ENCODE measurements at places on chromosomes 5 and 9. TPM values are rescaled to one million over a fixed set of nuclear protein-coding genes. Genes with fewer than 3 reads are reported as not detected.

IFNA21 gene
- not detected for total RNA-seq

SLC1A3 gene
- total RNA-seq, result not detected

KIF12 gene
- total RNA-seq, result not detected

BAAT gene
- not detected for total RNA-seq

SEPTIN8 gene
- total RNA-seq, result 31.1 TPM

MAMDC4 gene
- total RNA-seq, result 13.0 TPM

- peaks cover 26% of the 10 kb centered on the region for H3K4me1 ChIP-seq
- no peak within 1 kb of the TSS for H3K27ac ChIP-seq
- peaks cover 47% of the 10 kb centered on the region for H3K27me3 ChIP-seq
- DNase-seq, result peak; percentile 26
- peak within 1 kb of the TSS; percentile 27 for H3K4me3 ChIP-seq
Measured at GRCh38 chr9:34957492-34958410, at the start of gene PHF24. Gene PHF24 (plus strand): TSS chr9:34958285. CDS start chr9:34971299, 13,014 bp downstream.

DNA sequence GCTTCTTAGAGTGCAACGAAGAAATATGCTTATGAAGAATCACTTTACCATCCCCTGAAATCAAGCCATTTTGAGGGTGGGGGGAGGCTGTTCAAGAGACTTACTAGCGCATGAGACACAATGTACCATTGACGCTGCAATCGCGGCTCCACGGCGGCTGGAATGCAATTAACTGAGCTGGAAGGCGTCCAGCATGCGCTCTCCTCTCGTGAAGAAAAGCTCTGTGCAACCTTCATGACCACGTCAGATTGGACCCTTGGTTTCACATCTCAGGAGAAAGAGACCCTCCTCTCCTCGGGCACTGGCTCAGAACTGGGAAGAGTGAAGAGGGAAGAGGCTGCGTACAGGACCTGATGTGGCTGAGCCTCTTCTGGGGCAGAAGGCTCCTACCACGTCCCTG is 138.5 kb upstream of the IRX2 start:
- no peak for DNase-seq
- no peaks in the 10 kb centered on the region for H3K36me3 ChIP-seq
- no peaks in the 10 kb centered on the region for H3K4me1 ChIP-seq
- no peaks in the 10 kb centered on the region for H3K27me3 ChIP-seq

- H3K27ac ChIP-seq, result no peak overlapping the region
- no peaks in the 10 kb centered on the region for H3K36me3 ChIP-seq
- H3K27me3 ChIP-seq, result no peaks in the 10 kb centered on the region
- no peak overlapping the region for H3K4me3 ChIP-seq
- DNase-seq, result no peak
- no peaks in the 10 kb centered on the region for H3K4me1 ChIP-seq
Measured at GRCh38 chr5:97694091-97694490, 511.0 kb upstream of the RIOK2 start.

- no peaks in the 10 kb centered on the region for H3K27me3 ChIP-seq
- DNase-seq, result peak; percentile 41
- H3K4me3 ChIP-seq, result peak overlapping the region; percentile 48
- no peaks in the 10 kb centered on the region for H3K36me3 ChIP-seq
Measured at GRCh38 chr5:132176521-132176945, 51.1 kb downstream of the P4HA2 start.
